HFFc6 (cell line): ENCODE measurements at places on chromosomes 3 and 15. TPM values are rescaled to one million over a fixed set of nuclear protein-coding genes. Genes with fewer than 3 reads are reported as not detected.

The ZDHHC23 gene
- 4.6 to 6.8 TPM (median 5.8 TPM) in 3 replicates for total RNA-seq

The PLA2G4E gene
- not detected in 3 replicates for total RNA-seq

The DNASE1L3 gene
- not detected in 3 replicates for total RNA-seq

The ALS2CL gene
- 2.4 to 3.7 TPM (median 2.6 TPM) in 3 replicates for total RNA-seq

The PP2D1 gene
- not detected in 2 replicates for total RNA-seq

The RARB gene
- total RNA-seq = 1.6 TPM in 1 of 3 replicates, not detected in the others

The GOLGA6L10 gene
- total RNA-seq = 0.37 to 0.53 TPM (median 0.43 TPM) in 3 replicates

The ZNF501 gene
- 1.3 and 1.8 TPM in 2 replicates for total RNA-seq

The PATL2 gene
- 0.10 TPM in 1 of 3 replicates, not detected in the others for total RNA-seq

The STARD5 gene
- 2.3 to 3.2 TPM (median 3.1 TPM) in 3 replicates for total RNA-seq

The KCNH8 gene
- total RNA-seq = not detected in 3 replicates

The GOLGA8J gene
- total RNA-seq = not detected in 3 replicates

- no peak for DNase-seq
Observed at GRCh38 chr15:58513726-58514336, 82.0 kb downstream of the LIPC start.

DNA sequence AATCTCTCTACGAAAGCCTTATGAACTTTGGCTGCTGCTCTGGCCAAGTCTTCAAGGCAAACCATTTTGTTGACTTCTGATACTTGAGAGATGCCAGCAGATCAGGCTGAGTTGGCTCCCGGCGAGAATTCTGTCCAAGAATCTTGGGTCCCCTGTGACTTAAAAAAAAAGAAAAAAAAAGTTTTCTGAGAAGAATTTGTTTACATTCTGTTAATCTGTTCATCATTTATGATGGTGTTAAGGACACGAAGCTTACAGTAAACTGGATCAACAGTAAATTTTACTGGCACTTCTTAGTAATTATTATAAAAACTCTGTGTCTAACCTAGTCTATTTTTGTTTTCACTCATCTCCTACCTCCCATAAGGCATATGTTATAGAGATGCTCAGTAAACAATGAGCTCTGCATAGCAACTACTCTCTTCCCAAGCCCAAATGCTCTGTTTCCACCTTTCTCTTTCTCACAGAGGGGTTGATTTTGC, 320.9 kb upstream of the RASGRP1 start:
- peak; percentile 29 for DNase-seq

- DNase-seq = no peak
Observed at GRCh38 chr3:141181819-141182218, 49.8 kb upstream of the PXYLP1 start.

- DNase-seq = no peak
Observed at GRCh38 chr3:71131375-71132314, 451.9 kb downstream of the FOXP1 start.

DNA sequence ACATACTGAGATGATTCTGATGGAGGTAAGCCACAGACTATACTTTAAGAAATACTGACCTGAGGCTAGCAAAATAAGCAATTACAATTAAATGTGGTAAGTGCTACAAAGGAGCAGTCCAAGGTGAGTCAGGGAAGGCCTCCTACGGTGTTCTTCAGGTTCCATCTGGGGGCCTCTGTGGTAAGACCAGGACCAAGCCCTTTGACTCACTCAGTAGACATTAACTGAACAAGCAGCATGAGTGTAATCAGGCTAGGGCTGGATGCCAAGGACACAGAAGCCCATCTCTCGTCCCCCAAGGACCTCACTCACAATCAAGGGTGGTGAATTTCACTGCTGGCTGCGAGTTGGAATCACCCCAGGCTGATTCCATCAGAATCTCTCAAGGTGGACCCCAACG, 37.3 kb downstream of the DZIP1L start:
- peak; percentile 48 for DNase-seq

DNA sequence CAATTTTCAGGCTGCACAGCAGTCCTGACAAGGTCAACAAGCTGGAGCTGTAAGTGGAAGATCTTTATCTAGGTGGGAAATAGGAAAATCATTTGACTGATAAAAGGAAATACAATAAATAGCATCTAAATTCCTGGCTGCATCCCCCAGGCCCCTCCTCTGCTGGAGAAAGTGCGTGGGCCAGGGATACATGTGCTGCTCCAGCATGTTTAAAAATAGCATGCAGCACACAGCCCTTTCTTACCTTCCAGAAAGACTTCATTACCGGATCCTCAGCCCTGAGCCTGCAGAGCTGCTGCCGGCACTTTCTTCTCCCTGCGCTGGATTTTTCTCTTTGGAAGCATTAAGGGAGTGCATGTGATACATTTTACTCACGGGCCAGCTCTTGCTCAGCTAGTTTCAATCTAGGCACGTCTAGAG, 77.3 kb downstream of the HMG20A start:
- peak; percentile 34 for DNase-seq

DNA sequence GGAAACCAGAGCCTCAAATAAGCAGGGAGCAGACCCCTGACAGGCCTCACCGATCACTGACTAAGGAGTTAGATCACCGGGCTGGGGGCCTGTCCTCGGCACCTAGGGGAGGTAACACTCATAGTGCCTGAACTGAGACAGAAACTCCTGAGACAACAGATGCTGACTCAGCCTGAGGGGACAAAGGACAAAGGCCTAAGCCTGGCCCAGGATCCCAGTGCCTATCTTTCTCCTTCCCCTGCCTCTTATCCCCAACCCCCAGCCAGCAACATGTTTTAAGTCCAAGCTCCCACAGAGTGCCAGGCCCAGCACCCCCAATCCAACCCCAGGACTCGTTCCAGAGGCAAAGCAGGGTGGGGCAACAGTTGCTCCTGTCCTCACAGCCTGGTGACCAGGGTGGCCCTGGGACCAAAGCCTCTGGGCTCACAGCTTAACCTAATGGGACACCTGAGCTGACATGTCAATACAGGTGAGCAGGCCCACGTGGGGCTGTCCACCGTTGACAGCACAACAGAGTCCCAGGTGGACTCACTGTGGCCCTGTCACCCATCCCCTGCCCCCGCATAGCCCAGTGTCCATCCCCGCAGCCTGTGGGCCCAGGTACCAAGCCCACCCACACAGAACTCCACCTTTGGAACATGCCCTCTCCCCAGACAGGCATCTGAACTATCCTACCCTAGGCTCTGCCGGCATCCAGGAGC, 37.4 kb downstream of the ADCY5 start:
- DNase-seq = no peak

DNA sequence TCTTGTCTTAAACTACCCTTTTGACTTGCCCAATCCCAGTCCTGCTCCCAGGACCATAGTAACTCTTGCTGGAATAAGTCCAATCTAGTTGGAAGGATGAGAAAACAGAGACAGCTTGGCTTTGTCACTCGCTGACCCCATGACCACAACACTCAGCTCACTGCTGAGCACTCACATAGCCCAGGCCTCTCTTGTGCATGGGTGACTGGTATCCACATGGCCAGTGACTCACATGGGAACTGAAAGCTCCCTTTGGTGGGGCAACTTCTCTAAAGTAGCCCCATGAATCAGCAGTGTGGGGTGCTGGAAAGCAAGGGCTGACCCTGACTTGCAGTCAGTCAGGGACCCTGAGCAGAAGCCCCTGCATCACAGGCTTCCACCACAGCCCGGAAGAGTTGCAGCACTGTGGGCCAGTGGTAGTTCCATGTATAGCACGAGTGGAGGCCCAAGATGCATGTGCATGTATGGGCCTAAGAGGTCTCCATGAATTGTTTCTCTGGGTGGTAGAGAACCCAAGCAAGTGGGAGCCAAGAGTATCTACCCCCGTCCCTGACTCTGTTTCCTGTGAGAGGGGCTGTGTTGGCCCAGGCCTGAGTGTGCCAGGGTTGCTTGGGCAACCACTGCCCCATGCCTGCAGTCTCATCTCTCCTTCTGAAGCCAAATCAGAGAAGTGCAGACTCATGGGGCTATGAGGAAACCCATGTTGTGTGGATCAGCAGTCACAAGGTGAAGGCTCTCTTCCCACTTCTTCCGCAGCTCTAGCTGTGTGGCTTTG, 62.1 kb upstream of the XCR1 start:
- DNase-seq = peak; percentile 96

GRCh38 chr3:194494951-194495374, 8.2 kb upstream of the ATP13A3 start:
- DNase-seq = no peak

DNA sequence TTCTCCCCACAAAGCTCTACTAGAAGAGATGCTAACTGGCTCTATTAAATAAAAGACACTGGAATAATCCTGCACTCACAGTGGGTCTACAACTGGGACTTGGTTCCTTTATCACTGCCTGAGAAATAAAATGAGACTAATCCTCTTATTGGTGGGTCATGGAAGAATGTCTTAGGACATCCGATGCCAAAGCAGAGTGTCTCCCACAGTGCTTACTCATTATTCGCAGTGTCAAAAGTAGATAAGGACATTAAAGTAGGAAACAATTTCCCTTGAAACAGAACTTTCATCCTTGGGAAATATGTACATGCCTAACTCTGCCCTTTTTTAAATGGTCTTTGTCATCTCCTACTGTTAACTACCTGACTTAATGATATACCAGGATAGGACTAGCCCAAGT, 71.5 kb downstream of the GSK3B start:
- no peak for DNase-seq

DNA sequence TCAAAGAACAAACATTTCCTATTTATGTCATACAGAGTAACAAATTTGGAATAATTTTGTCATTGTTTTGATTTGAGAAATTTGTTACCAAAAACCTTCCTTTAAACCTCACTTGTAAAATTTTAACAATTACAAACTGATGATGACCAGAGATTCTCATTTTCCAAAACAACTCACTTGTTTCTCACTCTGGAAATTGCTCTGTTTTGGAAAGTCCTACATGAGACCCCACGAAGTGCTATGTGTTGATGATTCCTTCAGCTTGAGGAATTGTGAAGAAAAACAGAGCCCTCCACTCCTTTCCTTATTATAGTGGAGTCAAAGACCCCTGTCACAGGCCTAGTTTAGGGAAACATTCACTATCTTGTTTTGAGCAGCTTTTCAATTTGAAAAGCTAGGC, 157.6 kb upstream of the RASGRP1 start:
- DNase-seq = no peak

GRCh38 chr15:25742041-25742730, 120.9 kb downstream of the ATP10A start:
- no peak for DNase-seq

GRCh38 chr15:81520480-81520879, 146.5 kb upstream of the TMC3 start:
- no peak for DNase-seq

GRCh38 chr3:13229273-13229949, 156.2 kb upstream of the IQSEC1 start:
- DNase-seq = peak; percentile 13

DNA sequence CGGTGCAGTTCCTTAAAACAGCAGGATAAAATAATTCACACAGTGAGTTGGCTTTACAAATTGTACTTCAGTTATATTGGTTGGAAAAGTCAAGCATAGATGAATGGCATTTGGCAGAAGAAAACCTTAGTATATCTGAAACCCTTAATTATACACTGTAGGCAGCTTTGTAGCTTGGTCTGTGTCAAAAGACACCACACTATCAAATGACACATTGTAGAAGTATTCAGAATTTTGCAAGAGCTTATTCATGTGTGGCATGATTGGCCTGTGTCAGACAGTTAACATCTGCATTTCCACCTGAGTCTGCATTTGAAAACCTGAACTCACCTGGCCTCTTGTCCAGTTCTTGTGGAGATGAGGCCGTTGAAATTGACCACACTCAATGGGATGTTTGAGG, 13.8 kb downstream of the TMEM266 start:
- no peak for DNase-seq

- DNase-seq = peak; percentile 37
Observed at GRCh38 chr15:43292375-43293078, 25.8 kb upstream of the TGM5 start.

GRCh38 chr3:102979682-102980354, 545.0 kb downstream of the ZPLD1 start:
- peak; percentile 43 for DNase-seq

GRCh38 chr15:59688423-59688781, 718 bp downstream of the BNIP2 start:
- DNase-seq = peak; percentile 56

- DNase-seq = no peak
Observed at GRCh38 chr3:57818772-57819171, 62.7 kb downstream of the SLMAP start.

GRCh38 chr15:51342227-51342999, 958 bp downstream of the GLDN start:
- no peak for DNase-seq

DNA sequence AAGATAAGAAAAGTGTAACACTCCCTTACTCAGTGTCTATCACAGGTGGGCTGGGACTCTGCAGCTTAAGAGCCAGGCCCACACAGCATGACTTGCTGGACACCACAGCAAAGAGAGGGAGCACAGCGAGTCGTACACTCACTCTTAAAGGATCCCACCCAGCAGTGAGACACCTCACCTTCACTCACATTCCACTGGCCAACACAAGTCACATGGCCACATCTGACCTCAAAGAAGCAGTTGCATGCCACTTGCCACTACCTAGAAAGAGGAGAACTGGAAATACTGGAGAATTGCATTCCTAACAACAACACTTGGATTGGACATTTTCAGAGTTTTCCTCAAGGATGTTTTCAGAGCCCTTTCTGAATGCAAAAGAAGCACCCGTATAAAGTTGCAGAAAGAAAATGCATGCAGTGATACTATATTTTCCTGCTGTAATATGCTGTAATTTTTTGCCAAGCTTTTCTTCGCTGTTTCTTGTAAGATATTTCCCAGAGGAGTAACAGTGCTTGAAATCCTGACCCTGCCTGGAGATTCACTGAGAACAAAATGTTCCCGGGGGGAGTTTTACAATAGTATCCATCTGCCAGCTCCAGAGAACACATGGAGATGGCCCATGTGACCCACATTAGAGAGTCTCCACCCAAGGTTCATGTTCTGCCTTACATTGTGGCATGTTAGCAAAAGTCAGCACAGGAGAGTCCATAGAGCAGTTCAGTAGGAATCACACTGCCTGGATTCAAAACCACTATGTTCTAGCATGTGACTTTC, 42.2 kb downstream of the TRIM42 start:
- DNase-seq = no peak

DNA sequence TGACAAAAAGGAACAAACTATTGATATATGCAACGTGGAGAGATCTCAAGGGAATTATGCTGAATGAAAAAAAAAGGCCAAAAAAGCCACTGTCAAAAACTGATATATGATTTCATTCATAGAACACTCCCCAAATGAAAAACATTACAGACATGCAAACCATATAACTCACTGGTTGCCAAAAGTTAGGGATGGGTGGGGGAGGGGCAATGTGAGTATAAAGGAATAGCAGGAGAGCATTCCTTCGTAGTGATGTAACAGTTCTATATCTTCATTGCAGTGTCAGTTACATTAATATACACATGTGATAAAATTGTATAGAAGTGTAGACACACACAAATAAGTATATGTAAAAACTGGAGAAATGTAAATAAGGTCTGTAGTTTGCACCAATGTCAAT, 12.2 kb downstream of the GBE1 start:
- no peak for DNase-seq
